ENCODE measurements at places on chromosomes 3 and 15.

DNA sequence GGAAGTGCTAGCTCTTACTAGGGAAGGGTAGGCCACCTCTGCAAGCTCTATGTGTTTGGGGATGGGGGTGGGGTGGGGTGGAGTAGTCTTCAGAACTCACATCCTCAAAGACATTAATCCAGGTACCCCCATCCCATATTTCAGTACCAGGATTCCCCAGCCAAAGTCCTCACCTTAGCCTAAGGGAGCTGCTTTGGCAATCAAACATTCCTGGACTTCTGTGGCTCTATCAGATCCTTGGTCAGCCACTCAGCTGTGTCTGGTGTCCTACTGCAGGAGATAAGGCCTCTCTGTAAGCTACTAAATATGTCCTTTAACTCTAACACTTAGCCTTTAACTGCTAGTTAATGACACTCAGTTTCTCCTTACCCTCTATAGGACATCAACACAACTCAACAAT is 26.9 kb downstream of the FAM240A start:
- DNase-seq = no peak

DNA sequence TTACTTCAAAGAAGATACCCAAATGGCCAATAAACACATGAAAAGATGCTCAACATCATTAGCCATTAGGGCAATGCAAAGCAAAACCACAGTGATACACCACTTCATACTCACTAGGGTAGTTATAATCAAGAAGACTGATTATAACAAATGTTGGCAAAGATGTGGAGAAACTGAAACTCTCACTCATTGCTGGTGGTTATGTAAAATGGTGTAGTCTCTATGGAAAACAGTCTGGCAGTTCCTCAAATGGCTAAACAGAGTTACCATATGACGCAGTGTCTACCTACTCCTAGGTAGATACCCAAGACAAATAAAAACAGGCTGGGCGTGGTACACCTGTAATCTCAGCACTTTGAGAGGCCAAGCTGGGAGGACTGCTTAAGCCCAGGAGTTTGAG is 3.5 kb upstream of the ZFAND6 start:
- DNase-seq = no peak

DNA sequence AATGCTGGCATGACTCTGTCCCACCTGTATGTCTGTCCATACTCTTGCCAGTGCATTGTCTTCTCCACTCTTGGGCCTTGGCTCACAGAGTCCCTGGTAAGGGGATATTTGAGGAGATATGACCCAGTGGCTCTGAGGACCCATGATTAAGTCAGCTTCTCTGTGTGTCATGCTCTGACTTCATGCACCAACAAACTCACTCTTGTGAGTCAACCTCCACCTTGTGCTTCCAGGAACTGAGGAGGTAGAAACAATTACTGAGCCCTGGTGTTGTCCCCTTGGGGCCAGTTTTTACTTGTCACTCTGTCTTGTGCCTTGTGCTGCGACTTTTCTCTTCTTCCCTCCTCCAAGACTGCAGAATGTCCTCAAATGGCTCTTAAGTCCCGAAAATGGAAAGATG is 127.1 kb downstream of the ABHD5 start:
- no peak for DNase-seq

DNA sequence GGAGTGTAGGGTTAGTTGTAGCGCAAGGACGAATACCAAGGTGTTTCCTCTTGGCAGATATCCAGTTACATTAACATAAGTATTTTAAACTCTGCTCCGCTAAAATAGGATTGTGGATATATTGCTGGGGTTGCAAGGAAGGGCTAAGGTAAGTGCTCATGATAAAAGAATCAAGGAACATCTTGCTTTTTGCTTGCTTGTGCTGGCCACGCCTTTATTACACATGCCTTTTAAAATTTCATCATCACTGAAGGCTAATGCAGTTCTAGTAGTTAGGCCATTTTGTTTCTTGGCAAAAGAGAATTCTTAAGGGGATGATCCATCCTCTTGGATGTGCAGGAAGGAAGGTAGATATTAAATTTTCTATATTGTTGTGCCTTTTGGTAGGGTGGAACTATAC is 415.6 kb upstream of the TPM1 start:
- DNase-seq = no peak

GRCh38 chr3:187027531-187028278 is 97.4 kb downstream of the ST6GAL1 start:
- no peak for DNase-seq

- peak; percentile 29 for DNase-seq
Measured at GRCh38 chr3:42214565-42215283, 51.3 kb downstream of the CCK start.

DNA sequence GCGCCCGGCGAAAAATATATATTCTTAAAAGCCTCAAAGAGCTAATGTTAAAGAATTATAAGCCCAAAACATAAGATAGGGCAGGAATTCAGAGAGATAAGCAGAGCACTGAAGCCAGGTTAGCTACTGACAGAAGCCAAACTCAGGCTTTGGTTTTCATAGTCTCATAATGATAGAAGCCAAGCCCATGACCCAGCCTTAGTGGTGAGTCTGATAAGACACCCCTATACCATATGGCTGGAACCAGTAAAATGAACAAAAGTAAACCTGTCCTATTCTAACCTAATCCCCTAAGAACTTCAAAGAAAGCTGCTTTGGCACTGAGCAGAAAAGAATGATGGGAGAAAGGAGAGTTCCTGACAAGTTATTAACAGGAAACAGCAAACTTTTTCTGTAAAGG is 25.9 kb downstream of the MYO9A start:
- no peak for DNase-seq

GRCh38 chr3:45981346-45982074 is 14.1 kb downstream of the FYCO1 start:
- peak; percentile 56 for DNase-seq

DNA sequence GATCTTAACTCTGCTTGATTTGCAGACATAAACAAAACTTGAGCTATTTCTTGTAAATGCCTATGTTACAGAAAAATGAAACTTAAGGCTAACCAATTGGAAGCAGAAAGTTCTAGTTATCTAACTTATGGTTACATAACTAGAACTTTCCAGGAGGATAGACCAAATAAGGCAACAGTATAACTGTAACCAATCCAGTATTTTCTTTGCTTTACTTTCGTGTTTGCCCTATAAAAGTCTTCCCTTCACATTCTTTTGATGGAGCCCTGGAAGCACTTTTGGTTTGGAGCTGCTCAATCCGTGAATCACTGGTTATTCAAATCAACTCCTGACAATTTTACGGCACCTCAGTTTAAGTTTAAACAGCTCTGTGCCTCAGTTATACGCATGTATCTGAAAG is 164.6 kb downstream of the SUCLG2 start:
- peak; percentile 42 for DNase-seq

- DNase-seq = peak; percentile 87
Measured at GRCh38 chr3:111895071-111895470, 36.0 kb downstream of the PHLDB2 start.

DNA sequence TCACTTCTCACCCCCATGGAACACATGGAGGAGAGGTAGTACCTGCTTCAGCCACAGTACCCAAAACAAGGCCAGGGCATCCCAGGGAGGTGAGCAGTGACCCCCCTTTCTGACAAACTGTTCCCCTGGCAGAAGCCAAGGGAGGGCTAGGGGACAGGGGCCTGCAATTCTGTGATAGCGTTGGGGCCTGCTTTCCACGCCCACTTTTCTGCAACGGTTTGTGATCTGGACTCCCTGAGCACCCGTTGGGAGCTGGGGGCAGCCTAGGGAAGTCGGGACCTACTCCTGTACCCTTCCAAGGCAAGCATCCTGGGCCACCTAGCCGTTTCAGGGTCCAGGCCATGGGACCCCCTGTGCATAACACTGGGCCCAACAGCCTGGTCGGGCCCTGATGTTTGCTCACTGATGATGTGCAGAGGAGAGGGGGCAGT is 996 bp upstream of the DNAJA4 start:
- no peak for DNase-seq

DNA sequence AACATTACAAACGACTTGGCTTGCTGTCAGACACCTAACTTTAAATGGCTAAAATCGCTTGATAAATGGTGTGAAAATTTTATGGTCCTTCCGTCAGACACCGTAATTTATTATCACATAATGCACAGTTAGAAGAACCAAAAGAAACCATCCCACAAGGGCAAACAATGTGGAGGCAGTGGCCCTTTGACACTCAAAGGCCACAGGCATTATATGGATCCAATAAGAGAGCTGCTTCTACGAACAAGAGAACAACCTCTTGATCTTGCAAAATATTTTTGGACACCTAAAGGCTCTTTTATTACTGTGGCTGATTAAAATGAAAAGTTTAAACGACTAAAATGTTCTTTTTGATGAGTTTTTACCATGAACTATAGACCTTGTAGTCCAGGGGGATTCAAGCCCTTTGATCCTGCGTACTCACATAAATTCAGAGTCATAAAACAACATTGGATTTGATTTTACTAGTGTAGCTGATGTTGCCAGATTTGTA is 202.8 kb downstream of the FMN1 start:
- no peak for DNase-seq

- DNase-seq = no peak
Measured at GRCh38 chr3:29022976-29023375, 257.9 kb upstream of the RBMS3 start.

DNA sequence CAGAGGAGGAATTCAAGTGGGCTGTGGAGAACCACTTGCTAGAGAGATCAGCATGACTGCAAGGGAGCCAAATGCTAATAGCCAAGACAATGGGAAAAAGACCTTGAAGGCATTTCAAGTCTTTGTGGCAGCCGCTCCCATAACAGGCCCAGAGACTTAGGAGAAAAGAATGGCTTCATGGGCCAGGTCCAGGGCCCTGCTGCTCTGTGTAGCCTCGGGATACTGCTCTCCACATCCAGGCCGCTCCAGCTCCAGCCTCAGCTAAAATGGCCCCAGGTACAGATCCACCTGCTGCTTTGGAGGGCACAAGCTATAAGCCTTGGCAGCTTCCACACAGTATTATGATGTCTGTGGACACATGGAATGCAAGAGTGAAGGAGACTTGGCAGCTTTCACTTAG is 157.7 kb downstream of the NECTIN3 start:
- no peak for DNase-seq

- no peak for DNase-seq
Measured at GRCh38 chr3:83460052-83460451, 1498.7 kb upstream of the CADM2 start.

GRCh38 chr3:185717627-185718402 is 107.0 kb downstream of the IGF2BP2 start:
- no peak for DNase-seq

- no peak for DNase-seq
Measured at GRCh38 chr3:127497166-127497565, 93.4 kb downstream of the TPRA1 start.

DNA sequence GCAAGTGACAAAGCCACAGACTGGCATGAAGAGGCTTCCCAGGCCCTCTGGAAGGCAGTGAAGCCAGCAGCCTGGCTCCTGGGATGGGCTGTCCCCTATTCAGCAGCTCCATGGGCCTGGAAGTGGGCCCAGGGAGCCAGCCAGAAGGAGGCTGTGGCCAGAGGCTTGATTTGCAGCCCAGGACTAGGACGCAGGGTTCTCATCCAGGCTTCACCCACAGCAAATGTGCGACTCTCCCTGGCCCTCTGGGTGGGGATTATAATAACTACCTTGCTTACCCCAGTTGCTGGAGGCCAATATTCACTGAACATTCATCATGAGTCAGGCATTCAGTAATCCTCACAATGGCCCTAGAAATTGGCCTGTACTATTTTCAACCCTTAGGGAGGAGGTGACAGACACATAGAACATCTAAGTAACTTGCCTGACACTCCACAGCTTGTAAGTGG is 24.6 kb upstream of the SRP14 start:
- DNase-seq = peak; percentile 37

DNA sequence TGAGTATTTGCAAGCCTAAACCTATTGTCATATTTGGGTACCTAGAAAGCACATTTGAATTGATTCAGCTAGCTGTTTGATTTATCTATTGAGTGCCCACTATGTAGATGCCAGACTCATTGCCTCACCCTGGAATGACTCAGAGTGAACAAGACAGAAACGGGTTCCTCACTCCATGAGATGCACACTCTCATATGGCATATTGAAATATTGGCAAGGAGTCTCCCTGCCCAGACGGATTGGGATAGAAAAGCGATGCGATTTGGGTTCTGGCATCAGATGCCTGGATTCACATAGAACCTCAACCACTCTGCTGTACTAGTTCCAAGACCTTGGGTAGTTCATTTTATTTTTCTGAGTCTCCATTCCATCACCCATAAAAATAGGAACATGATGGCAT is 22.5 kb downstream of the LRRN1 start:
- DNase-seq = no peak

DNA sequence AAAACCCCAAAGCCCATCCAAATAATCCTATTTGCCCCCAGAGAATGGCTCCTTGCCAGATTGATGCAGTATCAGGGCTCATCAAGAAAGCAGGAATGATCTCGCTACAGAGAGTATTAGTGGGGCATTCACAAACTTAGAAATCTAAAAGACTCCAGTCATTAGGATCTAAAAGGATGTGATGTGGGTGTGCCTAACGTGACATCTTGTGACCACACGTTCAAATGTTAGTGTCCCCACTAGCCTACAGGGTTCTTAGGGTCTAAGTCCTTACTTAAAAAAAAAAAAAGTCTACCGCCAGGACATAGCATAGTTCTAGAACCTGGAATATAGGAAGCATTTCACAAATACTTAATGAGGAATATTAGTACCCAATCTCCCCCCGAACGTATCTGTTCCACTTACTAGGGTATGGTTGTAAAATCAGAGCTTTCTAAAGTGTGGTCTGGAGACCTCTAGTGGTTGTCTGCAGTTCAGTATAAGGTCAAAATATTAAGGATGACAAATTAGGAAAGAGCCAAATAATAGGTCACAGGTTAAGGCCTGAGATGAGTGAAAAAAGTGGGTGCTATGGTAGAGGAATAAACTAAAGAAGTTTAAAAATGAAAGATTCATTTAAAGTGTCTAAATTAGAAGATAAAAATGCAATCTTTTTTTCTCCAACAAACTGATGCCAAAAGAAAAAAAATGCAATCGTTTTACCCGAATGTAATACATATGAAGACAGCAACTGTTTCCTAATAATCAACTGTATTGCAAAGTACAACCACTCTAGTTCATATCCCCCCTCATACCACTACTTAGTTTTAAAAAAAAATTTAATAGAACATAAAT is 4.2 kb upstream of the CHRM5 start:
- peak; percentile 69 for DNase-seq

- DNase-seq = no peak
Measured at GRCh38 chr3:171066206-171066605, 39.7 kb upstream of the SLC2A2 start.

DNA sequence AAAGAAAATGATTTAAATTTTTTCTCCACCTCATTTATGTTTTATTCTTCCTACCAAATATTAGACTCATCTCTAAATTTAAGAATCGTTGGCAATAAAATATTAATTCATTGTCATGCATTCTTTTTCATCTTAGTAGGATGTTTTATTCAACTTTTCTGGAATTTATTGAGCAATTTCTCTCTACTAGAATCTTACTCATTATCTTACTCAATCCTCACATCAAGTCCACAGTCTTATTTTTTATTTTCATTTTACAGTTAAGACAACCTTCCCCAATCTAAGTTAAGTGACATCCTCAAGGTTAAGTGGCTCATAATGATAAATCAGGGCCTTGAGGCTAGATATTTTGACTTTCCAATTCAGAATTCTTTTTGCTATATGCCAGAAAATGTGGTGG is 15.9 kb upstream of the ALDH1A2 start:
- DNase-seq = no peak
